ENCODE measurements at places on chromosomes 5 and 9.

DNA sequence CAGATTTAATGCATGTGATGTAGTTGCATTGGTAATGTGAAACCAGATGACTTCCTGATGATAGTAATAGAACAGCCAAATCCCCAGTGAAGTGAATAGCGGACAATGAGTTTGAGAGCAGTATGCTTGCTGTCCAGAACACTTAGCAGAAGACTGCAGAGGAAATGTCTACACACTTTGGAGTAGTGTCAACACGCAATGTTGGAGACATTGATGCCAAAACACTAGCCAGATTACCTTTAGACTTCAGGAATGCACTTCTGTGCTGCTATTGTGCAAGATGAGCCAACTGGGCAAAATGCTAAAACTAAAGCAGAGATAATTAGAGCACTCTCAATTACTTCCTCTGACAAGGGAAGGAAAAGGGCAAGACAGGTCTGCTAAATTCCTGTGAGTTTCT lies 176.7 kb downstream of the PRDM9 start:
- no peak for DNase-seq

DNA sequence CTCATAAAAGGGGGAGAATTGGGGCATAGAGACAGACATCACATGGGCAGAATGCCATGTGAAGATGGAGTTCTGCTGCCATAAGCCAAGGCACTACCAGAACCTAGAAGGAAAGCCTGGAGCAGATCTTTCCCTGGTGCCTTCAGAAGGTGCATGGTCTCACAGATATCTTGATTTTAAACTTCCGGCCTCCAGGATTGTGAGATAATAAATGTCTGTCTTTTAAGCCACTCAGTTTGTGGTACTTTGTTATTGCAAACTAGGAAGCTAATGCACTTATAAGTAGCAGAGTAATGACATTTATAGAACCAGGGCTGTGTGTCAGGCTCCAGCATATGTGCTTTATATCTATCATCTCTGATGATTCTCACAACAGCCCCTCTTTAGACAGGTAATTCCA lies 130.4 kb downstream of the ASTN2 start:
- no peak for DNase-seq

DNA sequence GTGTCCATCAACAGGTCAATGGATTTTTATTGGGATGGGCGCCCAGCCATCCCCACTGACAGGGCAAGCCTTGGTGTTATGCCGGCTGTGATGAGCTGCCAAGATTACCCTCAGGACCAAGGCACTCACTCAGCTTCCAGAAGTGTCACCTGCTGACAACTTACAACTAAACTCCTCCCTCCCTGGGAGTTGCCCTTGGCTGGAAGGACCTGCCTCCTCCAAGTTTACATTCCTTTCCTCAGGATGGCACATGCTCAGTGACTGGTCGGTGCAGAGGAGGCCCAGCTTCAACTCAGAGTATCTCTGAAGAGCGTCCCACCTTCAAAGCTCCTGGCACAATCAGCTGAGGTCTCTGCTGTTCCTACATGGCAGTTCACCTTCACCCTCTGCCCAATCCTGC lies 52.5 kb upstream of the ZBTB43 start:
- DNase-seq: no peak

DNA sequence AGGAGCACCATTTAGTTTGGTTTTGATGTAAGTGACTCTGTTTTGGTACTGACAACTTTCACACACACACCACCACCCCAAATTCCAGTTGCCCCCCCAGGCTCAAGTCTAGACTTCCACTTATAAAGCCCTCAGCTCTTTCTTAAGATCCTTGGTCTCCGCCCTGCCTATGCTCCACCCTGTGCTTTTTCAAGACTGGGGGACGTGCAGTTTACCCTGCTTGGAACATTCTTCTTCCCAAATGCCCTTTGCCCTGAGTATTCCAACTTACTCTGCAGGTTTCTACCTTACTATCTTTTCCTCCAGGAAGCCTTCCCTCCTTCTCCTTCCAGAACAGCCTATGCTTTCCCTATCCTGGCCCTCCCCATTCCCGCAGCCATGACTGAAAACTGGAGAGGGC lies 1.5 kb upstream of the TRIM14 start:
- DNase-seq: no peak

DNA sequence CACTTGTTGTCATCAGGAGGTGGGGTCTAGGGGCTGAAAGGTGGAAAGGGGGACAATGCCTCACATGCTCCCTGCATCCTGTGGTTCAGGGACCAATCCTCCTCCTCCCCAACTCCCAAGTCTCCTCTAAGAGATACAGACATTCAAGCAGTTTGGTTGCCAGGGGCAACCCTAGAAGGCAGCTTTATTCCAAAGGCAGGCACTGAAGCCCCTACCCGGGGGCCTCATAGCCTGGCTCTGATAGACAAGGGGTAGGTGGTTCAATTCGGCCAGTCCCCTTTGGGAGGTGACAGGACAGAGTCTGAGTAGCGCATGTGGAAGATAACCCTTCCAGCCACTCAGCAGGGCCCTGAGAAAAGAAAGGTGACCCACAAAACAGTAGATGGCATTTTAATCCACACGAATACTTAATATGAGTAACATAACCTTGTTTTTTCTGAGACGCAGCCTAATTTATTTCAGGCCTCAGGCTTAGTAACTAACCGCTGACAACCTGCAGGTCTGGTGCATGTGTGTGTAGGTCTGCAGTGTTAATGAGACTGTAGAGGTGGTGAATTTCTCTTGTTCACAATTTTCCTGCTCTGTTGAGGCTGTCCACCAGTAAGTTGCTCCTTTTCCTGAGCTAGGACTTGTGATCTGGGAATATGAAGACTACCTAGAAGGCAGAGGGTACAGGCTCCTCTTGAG lies 31.3 kb upstream of the HSPA9 start:
- no peak for DNase-seq

DNA sequence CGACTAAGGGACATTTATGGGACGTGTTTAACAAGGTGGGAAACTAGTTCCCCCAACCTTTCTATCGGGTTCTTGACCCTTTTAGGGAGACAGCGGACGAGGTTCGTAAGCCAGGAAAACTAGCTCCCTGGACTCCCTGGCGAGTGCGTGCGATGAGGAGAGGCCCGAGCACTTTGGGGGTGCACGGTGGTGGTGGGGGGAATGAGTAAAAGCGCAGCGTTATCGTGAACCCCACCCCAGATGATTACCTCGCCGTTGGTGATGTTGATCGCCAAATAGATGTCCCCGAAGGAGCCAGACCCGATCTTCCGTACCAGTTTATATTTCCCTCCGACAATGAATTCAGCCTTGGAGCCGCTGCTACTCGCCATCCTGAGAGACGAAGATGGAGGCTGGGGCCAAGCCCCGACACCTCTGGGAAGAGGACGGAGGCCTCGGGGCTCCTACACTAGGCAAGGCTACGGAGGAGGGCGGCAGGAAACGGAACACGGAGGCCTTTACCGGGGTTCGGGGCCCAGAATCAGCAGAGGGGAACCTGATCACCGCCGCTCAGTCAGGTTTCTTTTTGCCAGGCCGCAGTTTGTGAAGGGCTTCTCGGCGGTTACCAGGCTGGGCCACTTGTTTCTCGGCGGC lies 529 bp downstream of the CSNK1A1 start:
- DNase-seq: no peak

DNA sequence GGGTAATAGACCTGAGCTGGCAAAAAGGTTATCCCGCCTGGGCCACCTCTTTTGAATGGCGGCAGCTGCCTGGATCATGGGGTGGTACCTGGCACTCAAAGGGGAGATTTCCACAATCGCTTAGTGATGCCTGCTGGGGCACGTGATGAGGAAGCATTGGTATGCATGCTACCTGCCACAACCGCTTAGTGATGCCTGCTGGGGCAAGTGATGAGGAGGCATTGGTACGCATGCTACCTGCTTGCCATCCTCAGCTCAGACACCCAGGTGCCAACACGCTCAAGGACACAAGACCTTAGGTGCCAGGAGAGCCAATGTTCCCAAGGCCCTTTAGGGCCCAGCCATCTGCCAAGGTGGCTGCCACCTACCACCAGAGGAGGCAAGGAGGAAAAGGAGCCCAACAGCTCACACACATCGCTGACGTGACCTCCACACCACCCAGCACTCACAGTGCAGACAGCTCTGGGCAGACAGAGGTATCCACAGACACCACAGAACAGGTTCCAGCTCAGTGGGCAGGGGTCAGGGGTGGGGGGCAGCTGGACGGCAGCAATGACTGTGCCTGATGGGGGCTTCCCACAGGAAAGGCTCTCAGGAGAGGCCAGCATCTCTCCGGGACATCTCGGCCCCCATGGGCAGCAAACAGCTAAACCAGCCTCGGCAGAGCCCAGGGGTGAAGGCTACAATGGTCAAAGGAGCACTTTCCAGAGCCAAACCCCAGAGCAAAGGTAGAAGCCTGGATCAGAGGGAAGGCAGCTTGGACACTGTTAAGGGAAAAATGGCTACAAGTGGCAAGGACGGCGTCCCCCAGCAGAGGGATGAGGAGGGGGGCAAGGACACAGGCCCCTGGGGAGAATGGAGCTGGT lies 43.0 kb upstream of the SARDH start:
- no peak for DNase-seq

- DNase-seq: no peak
These were observed 72.2 kb downstream of the PRDM9 start for GRCh38 chr5:23579566-23579965.
